A172 (cell line): ENCODE measurements at places on chromosomes 12 and 14.
A peak's percentile ranks its signal among the peaks of the same experiment; 100 is the strongest.

- no peak for DNase-seq
These were observed 234.8 kb upstream of the ATP2B1 start for GRCh38 chr12:89943463-89943862.

DNA sequence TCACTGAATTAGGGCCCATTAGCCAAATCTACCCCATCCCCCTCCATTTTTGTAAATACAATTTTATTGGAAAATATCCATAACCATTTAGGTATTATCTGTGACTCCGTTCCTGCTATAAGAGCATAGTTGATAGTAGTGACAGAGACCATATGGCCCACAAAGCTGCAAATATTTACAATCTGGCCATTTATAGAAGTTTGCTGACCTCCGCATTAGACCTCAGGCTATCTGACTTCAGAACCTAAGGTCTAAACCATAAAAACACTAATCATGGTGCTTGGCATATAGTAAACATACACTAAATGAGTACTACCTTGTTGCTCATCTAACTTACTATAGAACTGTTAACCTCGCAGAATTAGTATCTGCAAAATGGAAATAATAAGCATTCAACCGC is 124.8 kb downstream of the NPAS3 start:
- no peak for DNase-seq

GRCh38 chr14:53325176-53325806 is 172.2 kb upstream of the DDHD1 start:
- no peak for DNase-seq

DNA sequence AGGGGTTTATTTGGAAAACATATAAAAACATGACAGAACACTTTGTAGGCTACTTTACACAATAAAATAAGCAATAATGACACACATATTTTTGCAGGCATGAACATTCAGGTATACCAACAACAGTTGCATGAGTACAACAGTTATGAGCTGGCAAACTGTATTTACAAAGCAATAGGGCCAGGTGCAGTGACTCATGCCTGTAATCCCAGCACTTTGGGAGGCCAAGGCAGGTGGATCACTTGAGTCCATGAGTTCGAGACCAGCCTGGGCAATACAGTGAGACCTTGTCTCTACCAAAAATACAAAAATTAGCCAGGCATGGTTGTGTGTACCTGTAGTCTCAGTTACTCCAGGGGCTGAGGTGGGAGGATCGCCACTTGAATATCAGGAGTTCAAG is 101.1 kb downstream of the BMP4 start:
- DNase-seq = no peak

- peak; percentile 56 for DNase-seq
These were observed 38.1 kb upstream of the CAPRIN2 start for GRCh38 chr12:30792648-30793499.

- peak; percentile 45 for DNase-seq
These were observed 14.5 kb upstream of the CLEC4A start for GRCh38 chr12:8108808-8109398.

- peak; percentile 35 for DNase-seq
These were observed 33.6 kb downstream of the HCAR2 start for GRCh38 chr12:122669397-122670070.

DNA sequence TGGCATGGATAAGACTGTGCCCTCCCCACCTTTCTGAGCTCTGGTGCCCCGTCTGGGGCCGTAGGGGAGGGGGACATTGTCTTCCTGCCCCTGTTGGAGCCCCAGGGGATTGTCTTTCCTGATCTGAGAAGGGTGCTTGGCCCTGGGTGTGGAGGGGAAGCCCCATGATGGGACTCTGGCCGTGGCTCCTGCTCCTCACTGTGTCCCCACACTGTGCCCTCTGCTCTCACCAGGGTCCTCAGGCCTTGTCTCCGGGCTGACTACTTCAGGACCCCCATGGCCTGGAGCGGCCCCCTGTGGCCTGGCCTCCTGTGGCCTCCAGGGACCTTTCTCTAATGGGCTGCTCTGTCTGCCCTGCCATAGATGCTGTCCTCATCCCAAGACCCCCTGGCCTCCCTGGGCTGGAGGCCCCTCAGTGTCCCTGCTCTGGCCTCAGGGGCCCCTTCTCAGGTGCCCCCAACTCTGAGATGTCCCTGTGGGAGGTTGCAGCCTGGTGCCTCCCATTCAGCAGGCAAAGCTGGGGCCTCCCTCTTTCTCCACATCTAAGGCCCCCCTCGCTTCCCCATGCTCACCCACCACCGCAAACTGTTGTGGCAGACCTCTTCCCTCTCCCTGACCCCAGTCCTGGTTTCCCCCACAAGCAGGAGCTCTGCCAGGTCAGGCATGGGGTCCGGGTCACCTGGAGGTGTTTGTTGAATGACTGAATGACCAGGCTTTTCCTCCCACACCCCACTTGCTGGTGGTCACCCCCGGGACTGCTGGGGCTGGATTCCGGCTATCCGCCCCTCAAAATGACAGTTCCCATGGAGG is 4.0 kb downstream of the KIF26A start:
- DNase-seq = no peak

DNA sequence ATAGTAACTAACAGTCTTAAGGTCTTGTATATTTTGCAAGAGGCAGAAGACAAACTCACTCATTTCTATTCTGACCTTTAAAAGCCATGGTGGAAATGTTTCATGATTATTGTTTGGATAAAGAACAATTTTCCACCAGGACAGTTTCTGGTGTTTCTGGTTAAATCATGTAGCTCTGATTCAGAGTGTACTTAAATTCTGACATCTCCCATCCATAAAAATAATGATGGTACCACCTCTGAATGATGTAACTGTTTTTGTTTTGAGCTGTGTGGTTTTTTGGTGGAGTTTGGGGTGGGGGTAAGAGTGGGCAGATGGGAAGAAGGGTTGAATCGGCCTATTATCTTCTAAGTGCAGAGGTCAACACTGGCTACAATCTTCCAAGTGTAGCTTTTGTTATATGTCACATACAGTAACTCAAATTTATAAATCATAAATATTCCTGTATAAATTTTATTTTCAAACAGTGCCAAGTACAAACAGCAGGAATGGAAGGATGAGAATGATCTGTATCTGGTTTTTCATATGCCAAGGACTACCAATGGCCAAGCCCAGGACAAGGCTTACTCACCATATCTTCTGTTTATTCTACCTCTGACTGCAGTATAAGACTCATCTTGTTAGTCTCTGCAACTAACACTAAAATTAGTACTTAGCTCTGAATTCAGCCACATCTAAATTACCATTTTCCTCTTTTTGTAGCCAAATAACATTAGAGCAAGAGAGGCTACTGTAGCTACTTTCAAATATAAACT is 108.7 kb downstream of the BCAT1 start:
- DNase-seq = peak; percentile 16

DNA sequence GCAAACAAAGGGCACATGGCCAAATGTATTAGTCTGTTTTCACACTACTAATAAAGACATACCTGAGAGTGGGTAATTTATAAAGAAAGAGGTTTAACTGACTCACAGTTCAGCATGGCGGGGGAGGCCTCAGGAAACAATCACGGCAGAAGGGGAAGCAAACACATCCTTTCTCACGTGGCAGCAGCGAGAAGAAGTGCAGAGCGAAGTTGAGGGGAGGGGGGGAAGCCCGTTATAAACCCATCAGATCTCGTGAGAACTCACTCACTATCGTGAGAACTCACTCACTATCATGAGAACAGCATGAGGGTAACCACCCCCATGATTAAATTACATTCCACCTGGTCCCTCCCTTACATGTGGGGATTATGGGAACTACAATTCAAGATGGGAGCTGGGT is 66.1 kb downstream of the ST8SIA1 start:
- DNase-seq = no peak
